ENCODE measurements at places on chromosomes 11 and 22.

- no peak for DNase-seq
Measured at GRCh38 chr11:110314366-110315095, 18.1 kb upstream of the RDX start.

DNA sequence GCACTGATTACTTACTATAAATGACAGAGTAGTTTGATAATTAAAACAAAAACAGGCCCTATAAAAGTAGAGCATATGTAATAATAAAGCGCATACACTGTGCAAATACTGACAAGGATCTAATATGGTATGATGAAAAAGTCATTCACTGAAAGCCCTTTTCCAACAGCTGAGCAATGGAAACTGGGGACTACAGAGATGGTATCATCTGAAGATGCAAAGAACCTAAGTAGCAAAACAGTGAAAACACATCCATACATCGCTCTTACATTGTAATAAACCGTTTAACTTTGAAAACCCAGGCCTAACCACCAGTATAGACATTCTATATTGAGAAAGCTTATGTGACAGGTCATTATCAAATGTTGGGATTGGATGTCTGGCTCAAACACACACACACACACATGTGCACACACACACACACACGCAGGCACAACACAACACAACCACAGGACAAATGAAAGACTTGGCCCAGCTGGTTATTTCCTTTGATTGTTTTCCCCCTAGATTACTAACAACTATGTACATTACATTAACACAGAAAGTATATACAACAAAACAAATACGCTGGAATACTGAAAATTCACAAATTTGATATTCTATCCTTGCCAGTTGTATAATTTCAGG is 119.5 kb downstream of the APOL5 start:
- no peak for DNase-seq

GRCh38 chr11:127481391-127481790 is 480.8 kb upstream of the KIRREL3 start:
- no peak for DNase-seq

DNA sequence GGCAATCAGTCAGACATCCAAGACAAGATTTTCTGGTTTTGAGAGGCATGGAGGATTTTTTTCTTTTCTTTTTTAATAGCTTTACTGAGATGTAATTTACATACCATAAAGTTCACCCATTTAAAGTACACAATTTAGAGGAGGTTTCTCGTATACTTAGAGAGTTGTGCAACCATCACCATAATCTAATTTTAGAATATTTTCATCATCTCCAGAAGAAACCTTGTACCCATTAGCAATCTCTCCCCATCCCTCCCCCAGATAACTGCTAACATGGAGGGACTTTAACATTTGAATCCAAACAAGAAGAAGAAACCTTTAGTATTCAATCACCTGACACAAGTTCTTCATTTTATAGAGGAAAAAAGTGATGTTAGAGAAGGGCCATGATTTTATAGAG is 83.6 kb downstream of the CLPB start:
- no peak for DNase-seq

DNA sequence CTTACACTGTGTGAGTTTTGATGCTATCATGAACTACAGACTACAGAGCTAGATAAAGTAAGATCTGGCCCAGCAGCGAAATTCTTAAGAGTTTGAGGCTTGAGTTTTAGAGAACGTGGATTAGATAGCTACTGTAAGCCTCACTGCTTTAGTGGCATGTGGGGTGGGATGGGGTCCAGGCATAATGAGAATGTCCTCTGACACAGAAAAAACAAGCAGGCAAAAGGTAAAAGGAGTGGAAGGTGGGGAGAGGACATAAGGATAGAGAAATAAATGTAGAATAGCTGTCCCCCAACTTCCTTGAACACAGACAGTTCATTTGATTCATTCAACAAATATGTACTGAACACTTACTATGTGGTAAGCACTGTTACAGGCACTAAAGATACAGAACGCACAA is 324.5 kb upstream of the PITPNB start:
- DNase-seq: no peak

- DNase-seq: no peak
Measured at GRCh38 chr22:36362932-36363331, 24.8 kb downstream of the MYH9 start.

DNA sequence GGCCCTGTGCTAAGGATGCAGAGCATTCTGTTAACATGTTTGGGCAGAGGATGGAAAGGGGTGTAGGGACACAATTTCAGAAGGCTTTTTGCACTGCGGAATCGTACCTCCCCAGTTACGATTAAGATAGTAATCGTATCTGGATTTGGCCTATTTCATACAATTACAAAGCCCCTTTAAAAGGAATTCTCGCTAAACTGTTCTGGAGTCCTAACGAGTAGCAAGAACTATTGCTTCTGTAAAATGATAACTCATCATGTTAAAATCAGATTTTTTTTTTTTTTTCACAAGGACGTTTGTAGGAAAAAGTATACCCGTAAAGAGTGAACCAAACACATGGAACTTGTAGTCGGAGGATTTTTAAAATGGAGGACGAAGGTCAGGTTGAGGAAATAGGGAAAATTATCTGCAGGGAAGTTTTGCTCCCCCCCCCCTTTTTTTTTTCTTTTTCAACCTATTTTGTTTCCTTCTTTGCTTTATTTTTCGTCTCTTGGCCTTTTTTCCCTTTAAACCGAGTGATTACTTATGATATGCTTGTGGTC is 934 bp downstream of the HSD17B12 start:
- no peak for DNase-seq

DNA sequence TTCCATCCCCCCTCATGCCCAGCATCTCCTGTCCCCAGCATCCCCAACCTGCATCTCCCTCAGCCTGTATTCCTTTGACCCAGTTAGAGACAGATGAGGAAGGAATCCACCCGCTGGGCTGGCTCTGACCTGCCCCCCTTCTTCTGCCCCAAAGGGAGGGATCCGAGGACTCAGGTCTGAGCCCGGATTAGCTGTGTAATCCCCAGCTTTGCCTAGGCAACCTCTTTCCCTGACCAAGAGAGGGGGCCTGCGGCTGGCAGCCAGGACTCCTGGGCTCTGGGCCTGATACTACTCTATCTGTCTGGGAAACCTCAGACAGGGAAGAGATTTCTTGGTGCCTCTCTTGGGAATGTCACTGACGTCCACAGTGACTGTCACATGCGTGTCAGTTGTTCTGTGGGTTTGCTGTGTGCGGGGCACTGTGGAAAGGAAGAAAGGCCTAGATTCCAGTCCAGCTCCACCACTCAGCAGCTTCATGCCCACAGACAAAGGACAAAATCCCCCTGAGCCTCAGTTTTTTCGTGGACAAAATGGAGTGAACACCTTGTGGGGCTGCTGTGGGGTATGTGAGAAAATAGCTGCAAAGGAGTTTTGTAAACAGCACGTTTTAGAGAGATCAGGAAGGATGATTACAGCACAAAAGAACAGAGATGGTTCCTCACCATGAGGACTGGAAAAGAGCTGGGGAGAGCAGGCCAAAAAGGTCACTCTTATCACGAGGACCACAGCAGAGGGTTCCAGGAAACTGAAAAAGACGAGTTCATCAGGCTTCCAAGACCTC is 1.3 kb upstream of the NDUFV1 start:
- no peak for DNase-seq

GRCh38 chr11:120511116-120511819 is at the start of gene GRIK4:
Gene GRIK4 (plus strand): TSS chr11:120511748. CDS start chr11:120660319, 148,571 bp downstream.
- DNase-seq: peak; percentile 56

- no peak for DNase-seq
Measured at GRCh38 chr11:70745941-70746340, 347.6 kb downstream of the CTTN start.

DNA sequence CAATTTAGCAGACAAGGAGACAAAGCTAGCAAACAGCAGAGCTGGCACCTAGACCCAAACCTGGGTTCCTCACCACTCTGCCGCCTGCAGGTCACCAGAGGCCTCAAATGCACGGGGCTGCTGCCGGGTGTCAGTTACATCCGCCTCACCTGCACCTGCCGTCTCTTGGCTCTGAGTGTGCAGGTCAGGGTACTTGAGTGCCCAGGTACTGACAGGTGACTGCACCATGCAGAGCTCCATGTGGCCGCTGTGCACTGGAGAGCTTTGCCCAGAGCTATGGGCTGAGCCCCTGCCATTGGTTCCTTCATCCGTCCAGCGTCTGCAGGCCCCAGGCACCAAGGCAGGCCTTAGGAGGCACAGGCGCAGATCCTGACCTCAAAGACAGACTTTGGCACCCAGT is 35.0 kb downstream of the PDGFB start:
- no peak for DNase-seq

DNA sequence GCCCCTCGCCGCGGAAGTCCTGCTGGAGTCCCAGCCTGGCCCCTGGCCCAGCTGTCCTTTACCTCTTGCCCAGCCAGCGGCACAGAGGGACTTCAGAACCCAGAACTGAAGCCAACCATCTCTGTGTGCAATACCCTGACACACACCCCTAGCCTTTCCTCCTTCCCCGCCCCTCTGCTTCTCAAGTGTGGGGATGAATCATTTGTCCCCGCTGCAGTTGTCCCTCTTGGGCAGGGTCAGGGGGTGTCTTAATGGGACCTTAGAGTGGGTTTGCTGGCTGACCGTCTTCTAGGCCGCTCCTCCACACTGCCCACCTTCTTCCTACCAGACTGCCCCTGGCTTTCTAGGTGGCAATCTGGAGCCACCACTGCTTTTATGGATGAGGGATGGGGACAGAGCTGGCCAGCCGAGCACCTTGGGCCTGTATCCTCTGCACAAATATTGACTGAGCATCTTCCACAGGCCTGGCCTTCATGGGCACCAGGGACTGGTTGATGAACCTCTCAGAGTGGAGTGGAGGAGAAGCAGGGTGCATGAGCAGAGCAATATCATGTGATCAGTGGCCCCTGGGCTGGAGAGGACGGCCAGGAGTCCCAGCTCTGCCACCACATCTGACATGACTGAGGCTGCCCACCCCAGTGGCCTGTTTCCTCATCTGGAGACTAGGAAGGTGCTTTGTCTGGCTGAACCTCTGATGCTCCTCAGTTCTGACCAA is 668 bp upstream of the CHST1 start:
- no peak for DNase-seq

DNA sequence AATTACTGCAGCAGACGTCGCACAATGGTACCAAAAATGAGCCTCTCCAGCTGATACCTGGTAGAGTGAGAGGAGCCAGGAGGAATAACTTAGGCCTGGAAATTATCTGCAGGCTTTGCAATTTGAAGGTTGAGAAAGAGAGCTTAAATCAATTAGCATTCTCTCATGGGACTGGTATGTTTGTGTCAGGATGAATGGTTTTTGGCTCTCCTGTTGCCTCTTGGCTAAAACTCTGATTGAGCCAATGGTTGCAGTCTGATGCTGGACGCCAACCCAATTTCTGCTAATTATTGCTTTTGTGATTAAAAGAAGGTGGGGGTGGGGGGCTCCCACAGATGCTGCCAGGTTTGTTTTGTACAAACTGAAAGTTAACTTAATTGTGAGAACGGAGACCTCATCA is 12.5 kb upstream of the NELL1 start:
- DNase-seq: no peak

- no peak for DNase-seq
Measured at GRCh38 chr22:24200619-24201212, 19.4 kb downstream of the SUSD2 start.

DNA sequence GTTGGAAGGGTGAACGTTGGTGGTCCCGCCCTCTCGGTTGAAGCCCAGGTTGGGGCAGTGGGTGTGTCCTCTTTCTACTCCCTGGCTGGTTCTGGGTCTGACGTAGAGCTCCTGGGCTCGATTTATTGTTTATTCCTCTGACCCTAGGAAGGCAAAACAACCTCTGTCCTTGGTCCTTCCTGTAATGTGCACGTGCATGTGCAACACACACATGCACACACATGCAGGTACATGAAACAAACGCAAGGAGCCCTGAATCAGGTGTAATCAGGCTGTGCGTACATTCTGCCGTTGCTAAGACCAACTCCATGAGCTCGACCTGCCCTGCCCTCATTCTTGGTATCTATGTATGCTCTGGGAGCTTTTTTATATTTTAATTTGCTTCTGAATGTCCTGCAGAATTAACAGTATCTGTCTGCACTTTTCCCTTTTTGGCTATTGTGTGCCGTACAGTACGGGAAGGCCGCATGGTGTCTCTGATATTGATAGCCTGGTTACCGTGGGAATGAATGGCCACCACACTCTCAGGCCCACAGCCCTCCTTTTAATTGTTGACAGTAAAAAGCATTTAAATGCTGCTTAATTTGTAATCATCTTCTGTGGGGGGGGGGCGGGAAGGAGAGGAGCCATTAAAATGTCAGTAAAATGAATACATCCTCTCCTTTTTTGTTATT is 66.0 kb upstream of the NNMT start:
- DNase-seq: no peak

- no peak for DNase-seq
Measured at GRCh38 chr22:23718371-23719165, 27.8 kb downstream of the RGL4 start.

DNA sequence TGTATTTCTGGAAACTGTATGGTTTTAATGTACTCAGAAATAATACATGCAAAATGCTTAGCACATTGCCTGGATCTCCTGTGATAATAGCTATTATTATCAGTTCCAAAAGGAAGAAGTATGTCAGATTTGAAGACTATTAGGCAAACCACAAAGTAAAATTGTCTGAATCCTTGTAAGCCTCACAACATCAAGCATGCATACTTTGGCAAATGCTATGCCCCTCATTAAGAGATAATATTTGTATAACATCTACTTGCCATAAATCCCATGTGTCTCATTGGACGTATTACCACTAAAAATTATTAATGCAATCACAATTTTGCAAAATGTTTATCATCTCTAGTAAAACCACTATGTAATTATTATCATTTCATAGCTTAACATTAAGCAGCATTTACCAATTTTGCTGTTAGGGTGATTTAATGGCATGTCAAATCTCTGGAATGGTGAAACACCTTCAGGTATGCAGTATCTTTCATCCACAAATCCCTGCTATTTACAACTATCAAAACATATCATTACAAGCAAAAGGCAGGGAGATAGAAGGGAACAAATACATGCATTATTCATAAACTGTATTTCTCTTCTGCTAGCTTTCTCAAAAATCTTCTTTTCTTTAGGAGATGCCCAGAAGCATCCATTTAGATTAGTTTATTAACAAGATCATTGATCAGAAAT is 974.6 kb upstream of the RAG2 start:
- no peak for DNase-seq

GRCh38 chr11:13109616-13110015 is 100.5 kb downstream of the RASSF10 start:
- DNase-seq: no peak
